ENCODE measurements at places on chromosomes 1 and 21. TPM values are rescaled to one million over a fixed set of nuclear protein-coding genes. Genes with fewer than 3 reads are reported as not detected.

HRNR gene
- not detected for total RNA-seq

MROH7 gene
- total RNA-seq, result not detected

WNT4 gene
- total RNA-seq, result 0.19 TPM

PTGER3 gene
- total RNA-seq, result not detected

KCNN3 gene
- 0.16 TPM for total RNA-seq

LHX8 gene
- total RNA-seq, result not detected

LRRC71 gene
- 0.35 TPM for total RNA-seq

PDE9A gene
- 8.5 TPM for total RNA-seq

VAV3 gene
- total RNA-seq, result not detected

GRCh38 chr21:15063081-15063813, 1.6 kb downstream of the NRIP1 start:
- peaks cover 51% of the 10 kb centered on the region for H3K4me1 ChIP-seq
- H3K4me3 ChIP-seq, result peak overlapping the region; percentile 87
- no peak for DNase-seq
- no peaks in the 10 kb centered on the region for H3K27me3 ChIP-seq
- H3K27ac ChIP-seq, result peak overlapping the region; percentile 84
- H3K36me3 ChIP-seq, result no peaks in the 10 kb centered on the region

DNA sequence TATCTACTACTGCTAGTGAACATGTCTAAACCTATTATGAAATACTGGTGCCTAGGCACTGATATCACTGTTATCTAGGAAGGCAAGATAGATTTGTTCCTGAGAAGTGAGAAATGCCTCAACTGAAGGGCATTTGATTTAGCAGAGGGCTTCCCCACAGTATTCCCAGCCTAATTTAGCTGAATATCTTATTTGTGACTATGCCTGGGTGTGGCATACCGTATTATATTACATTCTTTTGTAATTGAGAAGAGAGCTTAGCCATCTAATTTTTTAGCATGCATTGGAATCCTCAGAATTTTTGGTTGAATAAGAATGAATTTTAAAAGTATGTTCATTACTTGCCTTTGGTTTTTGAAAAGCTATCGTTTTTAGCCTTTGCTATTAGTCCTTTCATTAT, 99.1 kb downstream of the ZP4 start:
- no peaks in the 10 kb centered on the region for H3K27me3 ChIP-seq
- no peak overlapping the region for H3K27ac ChIP-seq
- H3K36me3 ChIP-seq, result no peaks in the 10 kb centered on the region
- H3K4me3 ChIP-seq, result no peak overlapping the region

GRCh38 chr21:8989261-8989711, 1532.1 kb upstream of the TPTE start:
- no peaks in the 10 kb centered on the region for H3K4me1 ChIP-seq
- no peak overlapping the region for H3K27ac ChIP-seq
- no peaks in the 10 kb centered on the region for H3K36me3 ChIP-seq
- no peak overlapping the region for H3K4me3 ChIP-seq
- no peaks in the 10 kb centered on the region for H3K27me3 ChIP-seq

DNA sequence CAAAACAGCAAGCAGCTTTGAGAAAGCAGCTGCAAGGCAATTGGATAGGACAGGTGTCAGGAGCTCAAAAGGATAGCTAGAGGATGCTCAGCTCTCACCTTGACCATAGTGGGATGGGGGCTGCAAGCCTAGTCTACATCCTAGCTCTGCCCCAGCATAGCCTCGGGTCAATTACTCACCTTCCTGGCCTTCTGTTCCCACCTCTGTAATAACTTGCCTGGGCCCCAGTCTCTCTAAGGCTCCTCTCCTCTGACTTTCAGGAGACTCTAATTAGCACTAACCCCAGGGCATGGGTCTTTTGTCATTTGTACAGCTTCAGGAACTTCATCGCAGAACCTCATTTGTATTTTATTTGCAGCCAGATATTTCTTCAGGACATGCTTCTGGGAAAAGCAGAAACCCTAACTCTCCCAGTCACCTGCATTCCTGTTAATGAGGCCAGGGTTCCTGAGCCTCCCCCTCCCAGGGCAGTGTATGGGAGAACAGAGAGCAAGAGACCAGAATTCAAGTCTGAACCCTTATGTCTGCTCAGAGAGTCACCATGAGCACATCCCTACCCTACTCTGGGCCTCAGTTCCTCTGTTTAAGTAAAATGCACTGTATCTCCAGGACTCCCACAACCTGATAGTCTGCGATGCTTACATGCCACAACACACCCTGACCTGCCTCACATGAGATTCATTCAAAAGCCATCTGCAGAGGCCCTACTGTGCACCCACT, 108.1 kb downstream of the MATN1 start:
- H3K27ac ChIP-seq, result no peak overlapping the region
- peak; percentile 23 for DNase-seq
- no peaks in the 10 kb centered on the region for H3K4me1 ChIP-seq

GRCh38 chr21:35504951-35505466, 455.9 kb upstream of the RUNX1 start:
- no peaks in the 10 kb centered on the region for H3K27me3 ChIP-seq
- H3K27ac ChIP-seq, result no peak overlapping the region
- H3K4me3 ChIP-seq, result no peak overlapping the region
- peaks cover 2% of the 10 kb centered on the region for H3K36me3 ChIP-seq
- no peak for DNase-seq

- H3K27ac ChIP-seq, result no peak overlapping the region
- no peak overlapping the region for H3K4me3 ChIP-seq
- H3K27me3 ChIP-seq, result peaks cover 7% of the 10 kb centered on the region
- H3K4me1 ChIP-seq, result no peaks in the 10 kb centered on the region
These were observed 13.9 kb upstream of the RERE start for GRCh38 chr1:8831340-8831739.

GRCh38 chr1:247936415-247936814, 11.7 kb downstream of the OR2AJ1 start:
- peaks cover 3% of the 10 kb centered on the region for H3K4me1 ChIP-seq
- peaks cover 5% of the 10 kb centered on the region for H3K27me3 ChIP-seq
- H3K36me3 ChIP-seq, result no peaks in the 10 kb centered on the region
- no peak overlapping the region for H3K4me3 ChIP-seq

- no peaks in the 10 kb centered on the region for H3K27me3 ChIP-seq
- no peak for DNase-seq
- H3K27ac ChIP-seq, result no peak overlapping the region
- H3K36me3 ChIP-seq, result no peaks in the 10 kb centered on the region
These were observed 283.5 kb upstream of the SGIP1 start for GRCh38 chr1:66250478-66250877.

DNA sequence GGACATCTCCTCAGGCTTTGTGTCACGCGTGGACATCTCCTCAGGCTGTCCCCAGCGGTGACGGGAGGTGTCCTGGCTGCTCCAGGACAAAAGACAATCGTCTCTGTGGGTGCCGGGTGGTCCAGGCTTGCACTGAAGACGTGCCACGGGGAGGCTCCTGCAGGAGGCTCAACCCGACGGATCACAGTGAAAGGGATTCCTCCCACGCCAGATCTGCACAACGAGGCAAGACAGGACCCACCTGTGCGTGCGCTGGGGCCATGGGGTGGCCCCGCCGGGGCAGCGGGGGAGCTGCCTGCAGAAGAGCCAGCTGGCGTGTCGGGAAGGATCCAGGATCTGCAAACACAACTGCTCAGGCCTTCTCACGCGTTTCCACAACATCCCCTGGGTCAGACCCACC, 18.8 kb upstream of the ARHGEF16 start:
- H3K27ac ChIP-seq, result no peak overlapping the region
- peaks cover 3% of the 10 kb centered on the region for H3K4me1 ChIP-seq
- H3K36me3 ChIP-seq, result no peaks in the 10 kb centered on the region
- peaks cover 2% of the 10 kb centered on the region for H3K27me3 ChIP-seq
- DNase-seq, result no peak
- no peak overlapping the region for H3K4me3 ChIP-seq

DNA sequence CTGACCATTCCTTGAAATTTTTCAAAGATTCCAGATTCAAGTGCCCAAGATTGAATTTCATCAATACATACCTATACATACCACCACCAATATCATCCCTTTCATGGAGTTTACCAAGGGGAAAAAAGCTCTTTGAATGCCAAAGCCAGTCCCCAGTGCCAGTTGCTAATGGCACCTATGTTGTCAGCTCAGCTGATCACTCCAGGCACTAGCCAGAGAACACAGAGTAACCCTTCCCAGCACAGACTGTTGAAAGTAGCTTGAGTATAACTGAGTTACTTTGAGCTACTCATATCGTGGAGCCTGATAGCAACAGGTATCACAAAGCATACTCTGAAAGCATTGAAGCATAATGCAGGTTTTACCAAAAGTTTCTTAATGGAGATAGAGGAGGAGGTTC, 133.9 kb upstream of the NFIA start:
- peaks cover 3% of the 10 kb centered on the region for H3K4me1 ChIP-seq
- no peak for DNase-seq
- H3K4me3 ChIP-seq, result no peak overlapping the region
- H3K36me3 ChIP-seq, result no peaks in the 10 kb centered on the region
- no peaks in the 10 kb centered on the region for H3K27me3 ChIP-seq

DNA sequence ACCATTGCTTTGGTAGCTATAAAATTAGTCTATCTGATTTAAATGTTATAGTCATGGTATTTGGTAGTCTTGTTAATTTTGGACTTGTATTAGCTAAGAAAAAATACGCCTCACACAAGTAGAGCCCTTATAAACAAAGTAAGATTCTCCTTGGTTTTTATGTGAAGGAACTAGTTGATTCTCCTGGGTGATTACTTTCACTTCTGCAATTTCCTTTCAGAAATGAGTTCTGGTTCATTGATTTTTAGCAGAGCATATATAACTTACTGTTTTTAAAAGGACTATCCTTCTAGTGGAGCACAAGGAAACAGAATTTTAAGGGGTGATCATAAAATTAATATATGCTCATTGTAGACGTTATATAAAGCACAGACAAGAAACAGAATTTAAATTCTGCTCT, 120.1 kb downstream of the BACH1 start:
- no peaks in the 10 kb centered on the region for H3K4me1 ChIP-seq
- no peaks in the 10 kb centered on the region for H3K36me3 ChIP-seq
- no peaks in the 10 kb centered on the region for H3K27me3 ChIP-seq
- DNase-seq, result no peak
- no peak overlapping the region for H3K27ac ChIP-seq
- no peak overlapping the region for H3K4me3 ChIP-seq

- H3K4me1 ChIP-seq, result no peaks in the 10 kb centered on the region
- no peak for DNase-seq
- H3K36me3 ChIP-seq, result no peaks in the 10 kb centered on the region
- H3K27me3 ChIP-seq, result peaks cover 2% of the 10 kb centered on the region
- no peak overlapping the region for H3K4me3 ChIP-seq
These were observed 78.1 kb upstream of the PPP2R5A start for GRCh38 chr1:212207118-212207517.

GRCh38 chr1:79380078-79380477, 373.5 kb upstream of the ADGRL4 start:
- H3K27ac ChIP-seq, result no peak overlapping the region
- no peaks in the 10 kb centered on the region for H3K4me1 ChIP-seq
- H3K36me3 ChIP-seq, result no peaks in the 10 kb centered on the region
- no peaks in the 10 kb centered on the region for H3K27me3 ChIP-seq
- H3K4me3 ChIP-seq, result no peak overlapping the region

GRCh38 chr1:150551051-150551783, 2.0 kb downstream of the ADAMTSL4 start:
- no peak overlapping the region for H3K4me3 ChIP-seq

DNA sequence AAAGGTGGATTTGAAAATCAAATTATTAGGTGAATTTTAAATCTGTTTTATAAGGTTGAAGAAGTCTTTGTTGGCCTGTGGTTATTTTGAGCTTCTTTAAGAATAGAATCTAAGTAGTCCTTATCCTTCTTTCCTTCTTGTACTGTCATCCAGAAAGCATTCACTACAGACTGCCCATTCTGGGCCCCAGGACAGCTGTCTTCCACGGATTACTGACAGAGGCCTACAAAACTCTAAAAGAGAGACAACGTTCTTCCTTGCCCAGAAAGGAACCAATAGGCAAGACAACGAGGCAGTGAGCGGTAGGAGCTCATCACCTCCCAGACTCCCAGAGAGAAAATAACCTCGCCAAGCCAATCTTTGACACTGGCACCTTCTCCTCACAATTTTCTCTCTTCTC, 24.4 kb upstream of the PIGC start:
- H3K4me3 ChIP-seq, result no peak overlapping the region
- no peaks in the 10 kb centered on the region for H3K4me1 ChIP-seq
- H3K36me3 ChIP-seq, result no peaks in the 10 kb centered on the region
- no peak for DNase-seq
- no peak overlapping the region for H3K27ac ChIP-seq
- peaks cover 11% of the 10 kb centered on the region for H3K27me3 ChIP-seq

DNA sequence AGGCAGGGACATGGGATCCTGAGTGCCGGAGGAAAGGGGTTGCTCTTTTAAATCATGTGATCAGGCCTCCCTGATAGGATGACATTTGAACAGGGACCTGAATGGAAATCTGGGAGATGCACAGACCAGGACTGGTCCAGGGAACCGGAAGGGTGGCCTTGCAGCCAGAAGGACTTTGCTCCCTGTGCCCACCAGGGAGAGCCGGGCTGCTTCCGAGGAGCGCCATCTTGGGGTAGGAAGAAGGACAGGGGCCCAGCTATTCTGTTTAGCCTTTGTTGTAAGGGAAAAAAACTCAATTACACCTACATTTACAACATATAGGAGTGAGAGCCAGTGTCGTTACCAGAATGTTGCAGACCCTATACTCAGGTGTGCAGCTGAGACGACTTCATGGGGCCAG, 5.5 kb downstream of the KLHDC7A start:
- no peaks in the 10 kb centered on the region for H3K36me3 ChIP-seq
- no peaks in the 10 kb centered on the region for H3K4me1 ChIP-seq
- no peak for DNase-seq

DNA sequence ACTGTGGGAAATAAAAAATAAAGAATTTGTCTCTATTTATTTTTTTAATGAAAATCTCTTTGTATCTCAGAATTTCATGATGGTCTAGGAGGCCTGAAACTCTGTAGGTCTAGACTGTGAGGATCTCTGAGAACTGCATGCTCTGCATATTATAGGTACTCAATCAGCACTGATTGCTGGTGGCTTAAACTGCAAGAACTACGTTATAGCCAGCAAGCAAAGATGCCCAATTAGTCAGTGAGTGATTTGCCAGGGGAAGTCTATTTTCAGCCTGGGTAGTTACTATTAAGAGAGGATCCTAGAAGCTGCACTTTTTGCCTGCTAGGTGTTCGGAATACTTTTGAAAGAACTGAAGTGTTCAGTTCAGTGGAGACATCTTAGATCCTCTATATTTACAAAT, 87.4 kb downstream of the GPR52 start:
- DNase-seq, result no peak
- no peak overlapping the region for H3K4me3 ChIP-seq
- H3K27ac ChIP-seq, result no peak overlapping the region

GRCh38 chr1:145963265-145964019, 933 bp downstream of the ANKRD34A start:
- H3K4me1 ChIP-seq, result peaks cover 49% of the 10 kb centered on the region
- DNase-seq, result no peak
- H3K27ac ChIP-seq, result peak overlapping the region; percentile 98

- H3K4me3 ChIP-seq, result no peak overlapping the region
- peaks cover 6% of the 10 kb centered on the region for H3K36me3 ChIP-seq
- no peak for DNase-seq
These were observed 116.9 kb downstream of the TGFBR3 start for GRCh38 chr1:91768786-91769725.
